ENCODE measurements at places on chromosomes 7 and 10.

DNA sequence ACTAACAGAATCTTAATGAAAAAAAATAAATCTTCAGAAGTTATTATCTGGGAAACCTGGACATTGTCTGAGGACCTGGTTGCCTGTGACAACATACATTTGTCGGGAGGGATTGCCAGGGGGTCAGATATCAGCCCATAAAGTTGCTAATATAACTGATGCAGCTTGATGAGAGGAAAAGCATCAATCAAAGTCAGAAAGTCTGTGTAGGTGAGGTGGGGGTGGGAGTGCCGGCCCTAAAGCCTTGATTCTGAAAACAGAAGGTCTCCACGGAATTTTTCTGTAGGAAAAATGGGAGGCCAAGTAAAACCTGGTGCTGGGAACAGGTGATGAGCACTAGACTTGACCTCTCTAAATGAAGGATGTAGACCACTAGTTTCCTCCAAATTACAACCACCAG is 281.8 kb downstream of the FGFR2 start:
- DNase-seq = no peak

DNA sequence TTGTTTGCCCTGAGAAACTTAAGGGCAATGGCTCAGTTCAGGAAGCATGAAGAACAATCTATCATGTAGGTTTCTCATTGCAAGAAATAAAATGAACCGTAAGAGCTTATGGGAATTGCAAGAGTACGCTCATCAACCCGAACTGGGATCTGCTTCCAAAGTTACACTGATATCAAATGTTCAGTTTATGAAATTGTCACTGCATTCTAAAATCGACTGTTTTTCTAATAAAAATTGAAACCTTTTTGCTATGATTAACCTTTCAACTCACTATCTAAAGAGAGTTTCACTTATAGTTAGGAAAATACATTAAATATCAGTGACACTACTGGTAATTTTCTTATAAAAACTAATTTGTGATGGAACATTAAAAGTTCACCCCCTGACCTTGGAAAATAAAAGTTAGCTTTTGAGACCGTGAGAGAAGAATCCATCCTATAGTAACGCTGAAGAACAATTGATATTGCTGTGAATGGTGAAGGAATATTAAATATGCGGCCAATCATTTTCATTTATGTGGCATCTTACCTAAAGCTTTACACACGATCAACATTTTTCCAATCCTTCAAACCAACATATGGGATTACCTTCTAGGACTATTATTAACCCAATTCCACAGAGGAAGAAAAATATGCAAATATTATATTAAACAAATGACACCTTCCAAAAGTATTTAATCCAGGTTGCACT is 2.2 kb downstream of the MEOX2 start:
- DNase-seq = peak; percentile 22

DNA sequence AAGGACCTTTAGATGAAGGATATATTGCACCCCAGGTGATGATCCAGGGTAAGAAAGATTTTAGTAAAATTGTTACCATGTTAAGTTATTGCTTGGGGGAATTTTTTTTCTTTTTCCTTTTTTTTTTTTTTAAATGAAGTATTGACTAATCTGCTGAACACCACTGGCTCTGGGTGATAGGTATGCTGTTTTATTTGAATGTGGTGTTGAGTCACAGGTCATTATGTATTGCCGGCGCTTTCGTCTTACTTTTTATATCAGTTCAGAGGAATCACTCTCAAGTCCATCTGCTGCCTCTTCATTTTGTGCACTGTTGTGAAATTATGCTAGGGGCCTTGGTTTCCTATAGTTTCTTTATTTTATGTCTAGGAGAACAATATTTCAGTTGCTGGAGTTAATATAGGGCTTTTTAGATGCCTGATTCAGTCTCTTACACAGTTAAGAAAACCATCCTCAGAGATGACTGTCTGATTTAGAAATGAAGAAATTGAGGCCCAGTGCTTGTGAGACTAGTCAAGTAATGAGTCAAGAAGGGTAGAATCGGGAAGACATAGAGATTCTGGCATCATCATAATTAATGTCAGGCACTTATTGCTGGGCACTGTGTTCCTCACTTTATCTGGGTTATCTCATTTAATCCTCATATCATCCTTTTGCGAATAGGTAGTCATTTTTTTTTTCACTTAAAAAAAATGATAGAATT is 38.7 kb downstream of the NRF1 start:
- no peak for DNase-seq

- peak; percentile 75 for DNase-seq
Measured at GRCh38 chr7:44220046-44220357, 19.2 kb downstream of the YKT6 start.

DNA sequence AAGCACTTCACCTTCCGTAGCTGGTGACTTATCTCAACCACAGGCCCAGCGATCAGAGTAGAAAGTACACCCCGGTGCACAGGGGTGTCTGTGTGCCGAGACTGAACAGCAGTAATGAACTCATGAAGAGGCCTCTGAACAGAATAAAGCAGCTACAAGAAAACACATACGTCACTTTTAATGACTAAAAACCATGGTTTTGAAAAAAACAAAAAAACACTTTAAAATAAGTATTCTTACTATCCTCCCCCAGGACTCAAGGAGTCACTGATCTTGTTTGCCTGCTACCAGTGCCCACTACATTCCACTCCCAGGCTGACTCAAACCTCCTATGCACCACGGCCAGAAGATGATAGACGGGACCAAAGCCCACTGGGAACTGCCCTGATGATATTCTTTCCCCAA is 53.8 kb downstream of the NCAPG2 start:
- DNase-seq = peak; percentile 98

DNA sequence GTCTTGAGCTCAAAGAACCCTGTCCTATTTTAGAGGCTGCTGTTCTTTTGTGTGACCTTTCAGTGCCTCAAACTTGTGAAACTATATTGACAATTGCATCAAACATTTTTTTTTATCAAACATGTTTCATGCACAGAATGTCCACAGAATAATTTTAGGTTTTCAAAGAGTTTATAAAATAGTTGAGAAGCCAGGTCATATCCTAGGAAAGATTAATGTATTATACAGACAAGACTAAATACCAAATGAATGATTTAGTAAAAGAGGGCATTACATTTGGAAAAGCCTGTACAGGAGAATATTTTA is 67.0 kb downstream of the CDK6 start:
- DNase-seq = no peak

GRCh38 chr7:26378016-26378415 is 86.4 kb downstream of the SNX10 start:
- no peak for DNase-seq

DNA sequence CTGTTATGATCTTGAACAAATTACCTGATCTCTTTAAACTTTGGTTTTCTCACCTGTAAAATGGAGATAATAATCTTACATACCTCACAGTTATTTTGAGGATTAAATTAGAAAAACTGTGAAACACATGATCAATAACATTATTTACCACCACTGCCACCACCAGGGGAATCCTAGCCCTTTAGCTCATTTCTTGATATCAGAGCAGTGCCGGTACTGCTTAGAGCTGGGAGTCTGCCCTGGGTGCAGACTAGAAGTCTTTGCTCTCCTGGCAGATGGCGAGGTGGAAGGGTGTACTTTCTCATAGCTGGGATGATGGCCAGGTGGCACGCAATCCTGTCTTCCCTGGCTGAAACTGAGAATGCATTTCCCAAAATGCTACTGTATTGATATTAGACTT is 12.7 kb upstream of the EFCAB10 start:
- no peak for DNase-seq

DNA sequence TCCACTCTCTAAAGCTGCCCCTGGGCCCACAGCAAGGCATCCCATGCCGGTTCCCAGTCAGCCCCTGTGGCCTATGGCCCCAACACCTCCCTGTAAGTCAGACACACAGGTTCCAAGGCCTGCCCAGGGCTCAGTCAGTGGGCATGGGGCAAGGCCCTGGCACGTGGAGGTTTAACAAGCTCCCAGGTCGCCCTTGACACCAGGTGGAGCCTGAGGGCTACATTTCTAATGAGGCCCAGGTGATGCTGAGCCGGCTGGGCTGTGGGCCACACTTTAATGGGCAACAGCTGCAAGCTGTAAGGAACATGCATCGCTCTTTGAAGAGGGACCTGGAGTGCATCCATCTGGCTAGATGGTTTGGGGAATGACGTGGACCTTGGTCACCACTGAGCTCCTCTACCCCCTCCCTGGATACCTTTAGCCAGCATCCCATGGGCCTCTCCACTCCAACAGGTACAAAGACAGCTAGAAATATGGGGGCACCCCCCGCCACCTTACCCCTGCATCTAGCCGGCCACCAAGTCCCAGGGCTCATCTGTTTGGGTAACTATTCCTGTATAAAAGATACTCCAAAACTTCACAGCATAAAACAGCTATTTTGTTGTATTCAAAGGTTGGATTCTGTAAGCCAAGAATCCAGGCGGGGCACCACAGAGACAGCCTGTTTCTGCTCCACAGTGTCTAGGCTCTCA is 122.5 kb downstream of the OAT start:
- peak; percentile 75 for DNase-seq

GRCh38 chr10:43234471-43235041 is 32.3 kb downstream of the RASGEF1A start:
- DNase-seq = peak; percentile 66

- DNase-seq = no peak
Measured at GRCh38 chr10:66717231-66717981, 208.4 kb upstream of the LRRTM3 start.

- no peak for DNase-seq
Measured at GRCh38 chr10:75497997-75498883, 66.8 kb downstream of the LRMDA start.

GRCh38 chr7:31408140-31408729 is 67.7 kb upstream of the NEUROD6 start:
- peak; percentile 18 for DNase-seq

DNA sequence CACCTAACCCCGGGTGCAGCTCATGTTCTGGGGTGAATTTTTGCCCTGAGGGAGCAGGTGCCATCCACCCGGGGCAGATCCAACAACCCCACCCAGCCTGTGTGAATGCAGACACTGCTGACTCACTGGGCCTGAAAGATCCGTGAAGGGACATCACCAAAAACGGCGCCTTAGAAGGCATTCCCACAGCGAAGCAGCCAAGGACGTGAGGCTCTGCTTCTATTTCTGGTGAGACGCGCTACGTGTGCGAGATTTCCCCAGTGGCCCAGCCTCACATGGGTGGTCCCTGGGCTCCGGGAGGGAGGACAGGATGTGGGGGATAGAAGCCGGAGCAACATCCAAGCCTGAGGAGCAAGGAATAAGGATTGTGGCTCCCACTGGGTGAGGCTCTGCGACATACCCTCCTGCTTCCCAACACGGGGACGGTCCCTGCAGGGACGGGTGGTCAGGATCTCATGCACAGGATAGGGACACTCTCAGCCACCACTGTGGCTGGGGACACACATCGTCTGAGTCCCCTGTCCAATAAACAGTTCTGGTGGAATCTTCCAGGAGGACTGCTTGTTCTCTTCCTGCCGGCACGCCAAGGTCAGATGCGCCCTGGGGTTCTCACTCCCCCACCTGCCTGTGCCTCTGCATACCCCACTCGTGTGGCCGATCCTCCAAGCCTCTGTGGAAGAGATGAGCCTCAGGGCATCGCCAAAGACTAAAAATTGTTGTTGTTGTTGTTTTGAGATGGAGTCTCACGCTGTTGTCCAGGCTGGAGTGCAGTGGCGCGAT is 70.2 kb downstream of the ZRANB1 start:
- DNase-seq = no peak

DNA sequence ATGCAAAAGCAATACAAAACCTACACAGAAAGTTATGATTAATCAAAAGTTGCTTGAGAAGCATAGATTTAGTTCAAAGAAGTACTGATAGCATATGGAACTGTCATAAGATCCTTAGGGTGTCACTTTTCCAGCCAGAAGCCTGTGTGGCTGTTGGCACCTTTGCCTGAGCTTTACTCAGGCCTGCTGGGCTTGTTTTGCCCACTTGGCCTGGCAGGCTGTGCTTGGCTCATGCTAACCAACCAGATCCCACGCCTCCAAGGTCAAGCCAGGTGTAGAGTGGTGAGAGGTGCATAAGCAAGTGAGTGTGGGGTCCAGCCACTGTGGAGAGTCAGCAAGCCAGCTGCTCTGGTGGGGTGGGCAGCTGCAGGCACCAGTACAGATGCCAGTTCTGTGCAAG is 12.0 kb upstream of the LIPA start:
- DNase-seq = no peak

- DNase-seq = no peak
Measured at GRCh38 chr10:34288634-34289033, 526.5 kb downstream of the PARD3 start.

- DNase-seq = no peak
Measured at GRCh38 chr10:76311752-76312636, 880.6 kb downstream of the LRMDA start.

DNA sequence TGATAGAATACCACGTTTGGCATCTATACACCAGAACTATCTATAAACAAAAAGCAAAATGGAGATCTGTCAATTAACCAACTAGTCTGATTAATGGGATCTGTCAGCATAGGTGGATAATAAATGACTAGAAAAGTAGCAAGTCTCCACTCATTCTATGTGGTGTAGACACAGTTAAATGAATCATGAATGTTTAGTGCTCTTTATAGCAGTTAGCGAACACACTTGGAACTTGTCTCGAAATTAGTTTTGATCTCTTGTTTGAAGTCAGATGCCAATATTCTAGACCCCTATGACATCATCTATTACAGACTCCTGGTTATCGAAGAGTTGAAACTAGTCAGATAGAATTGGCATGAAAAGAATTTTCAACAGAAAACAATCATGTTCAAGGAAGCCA is 259.7 kb downstream of the AHR start:
- DNase-seq = no peak

- peak; percentile 35 for DNase-seq
Measured at GRCh38 chr10:129465796-129466702, 992 bp upstream of the MGMT start.

DNA sequence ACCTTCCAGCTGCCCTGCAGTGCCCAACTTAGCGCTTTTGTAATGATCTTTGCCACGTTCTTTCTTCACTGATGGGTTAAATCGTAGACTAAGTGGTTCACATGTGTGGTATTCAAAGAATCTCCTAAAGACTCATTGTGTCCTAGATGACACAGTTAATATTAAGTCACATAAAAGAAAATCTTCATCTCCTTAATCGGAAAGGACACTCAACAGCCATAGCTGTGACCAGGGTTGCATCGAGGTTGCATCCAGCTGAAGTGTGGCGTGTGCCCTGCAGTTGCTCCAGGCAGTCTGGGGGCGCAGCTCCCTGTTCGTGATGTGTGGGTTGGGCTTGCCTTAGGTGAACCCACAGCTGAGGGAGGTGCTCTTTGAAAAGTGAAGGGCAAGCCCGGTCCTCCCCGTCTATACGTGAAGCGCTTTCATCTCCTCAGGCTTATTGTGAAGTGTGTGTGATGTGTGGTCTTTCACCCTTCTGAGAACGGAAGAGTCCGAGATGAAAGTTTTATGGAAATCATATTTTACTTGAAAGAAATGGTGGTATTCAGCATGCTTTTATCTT is 122.7 kb downstream of the TRRAP start:
- DNase-seq = peak; percentile 34

- DNase-seq = no peak
Measured at GRCh38 chr7:44604941-44605340, 1.5 kb upstream of the OGDH start.

DNA sequence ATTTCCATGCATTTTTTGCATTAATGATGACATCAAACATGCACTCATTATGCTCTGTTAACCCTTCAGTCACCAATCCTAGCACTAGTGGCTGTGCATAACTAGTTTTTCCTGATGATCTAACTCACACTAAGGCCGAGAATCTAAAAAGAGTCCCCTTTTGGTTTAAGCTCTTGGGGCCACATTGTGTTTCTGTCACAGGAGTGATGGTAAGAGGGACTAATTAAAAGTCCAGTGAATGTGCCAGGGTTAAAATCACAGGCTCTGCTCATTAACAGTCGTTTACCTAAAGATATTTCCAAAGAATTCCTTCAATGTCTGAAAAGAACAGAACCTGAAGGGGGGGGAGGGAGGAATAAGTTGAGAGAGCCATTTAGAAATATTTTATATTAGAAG is 359.0 kb upstream of the ANKRD30A start:
- no peak for DNase-seq
